ENCODE measurements at places on chromosomes 5 and 9. TPM values are rescaled to one million over a fixed set of nuclear protein-coding genes. Genes with fewer than 3 reads are reported as not detected.

RPL7A gene
- 2,926 TPM for total RNA-seq

PCDHB11 gene
- not detected for total RNA-seq

SLC4A9 gene
- not detected for total RNA-seq

PTGDS gene
- total RNA-seq = 16.1 TPM

ADAMTSL2 gene
- not detected for total RNA-seq

NR6A1 gene
- under 0.01 TPM for total RNA-seq

CEMIP2 gene
- 75.8 TPM for total RNA-seq

CCDC152 gene
- total RNA-seq = 1.4 TPM

FOXE1 gene
- total RNA-seq = not detected

C5orf34 gene
- total RNA-seq = 3.7 TPM

SOX30 gene
- not detected for total RNA-seq

RUSC2 gene
- 26.2 TPM for total RNA-seq

C9orf50 gene
- total RNA-seq = not detected

FCN2 gene
- not detected for total RNA-seq

ANXA2R gene
- 0.53 TPM for total RNA-seq

BRINP1 gene
- 0.58 TPM for total RNA-seq

TLR4 gene
- 23.9 TPM for total RNA-seq

PRR16 gene
- 34.3 TPM for total RNA-seq

GARIN3 gene
- total RNA-seq = not detected

PCDHA8 gene
- total RNA-seq = not detected

ZDHHC11 gene
- total RNA-seq = under 0.01 TPM

GFI1B gene
- not detected for total RNA-seq

RPL37 gene
- total RNA-seq = 47.3 TPM

CCIN gene
- total RNA-seq = 0.71 TPM

RNF183 gene
- total RNA-seq = not detected

KCNV2 gene
- not detected for total RNA-seq

SAPCD2 gene
- 17.3 TPM for total RNA-seq

CLIC3 gene
- 29.6 TPM for total RNA-seq

ORM2 gene
- total RNA-seq = not detected

GCNT4 gene
- 0.58 TPM for total RNA-seq

TENT4A gene
- 9.0 TPM for total RNA-seq

NSG2 gene
- not detected for total RNA-seq

BRD3 gene
- 6.1 TPM for total RNA-seq

KIF4B gene
- under 0.01 TPM for total RNA-seq

DPYSL3 gene
- 86.5 TPM for total RNA-seq

OR1J2 gene
- total RNA-seq = not detected

PCDHGB1 gene
- total RNA-seq = 0.35 TPM

MELK gene
- 33.4 TPM for total RNA-seq

ZNF462 gene
- total RNA-seq = 6.1 TPM

CDH18 gene
- not detected for total RNA-seq
